Central memory CD8-positive, alpha-beta T cell (primary cell): ENCODE measurements at places on chromosomes 1 and 21.

- no peak for DNase-seq
Measured at GRCh38 chr1:4033713-4034112, 133.6 kb upstream of the C1orf174 start.

- DNase-seq, result no peak
Measured at GRCh38 chr1:201172999-201173610, 17.5 kb upstream of the IGFN1 start.

DNA sequence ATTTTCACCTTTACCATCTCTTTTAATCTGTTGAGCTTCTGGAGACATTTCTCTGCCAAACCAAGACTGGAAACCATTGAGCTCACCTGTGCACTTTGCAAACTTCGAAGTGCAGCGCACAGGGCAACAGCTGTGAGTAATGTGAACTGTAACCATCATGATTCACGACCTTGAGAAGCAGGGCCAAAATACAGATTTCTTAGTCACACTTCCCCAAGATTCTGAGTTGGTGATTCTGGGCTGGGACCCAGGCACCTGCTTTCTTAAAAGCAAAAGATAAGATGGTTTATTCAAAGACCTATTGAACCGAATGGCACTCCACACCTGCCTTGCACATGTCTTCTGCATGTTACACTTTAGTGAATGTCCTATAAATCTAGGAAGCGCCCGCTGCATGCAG is 10.2 kb downstream of the AGTRAP start:
- no peak for DNase-seq

GRCh38 chr1:233859446-233859845 is 45.0 kb upstream of the SLC35F3 start:
- DNase-seq, result no peak

DNA sequence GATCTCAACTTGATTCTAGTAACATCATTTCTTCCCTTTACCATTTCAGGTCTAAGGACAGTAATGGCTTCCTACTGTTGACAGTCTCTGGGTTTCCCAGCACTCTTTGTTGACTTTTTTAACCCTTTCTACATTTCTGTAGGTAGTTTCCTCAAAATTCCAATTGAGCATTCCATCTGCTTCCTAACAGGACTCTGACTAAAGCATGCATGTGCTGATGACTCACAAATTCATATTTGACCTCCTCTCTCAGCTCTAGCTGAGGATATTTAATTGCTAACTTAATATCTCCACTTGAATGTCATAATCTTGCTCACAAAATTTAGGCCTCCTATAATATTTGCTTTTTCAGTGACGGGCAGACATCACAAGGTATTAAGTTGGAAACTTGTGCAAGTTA is 93.3 kb upstream of the ZNHIT6 start:
- DNase-seq, result no peak

- DNase-seq, result no peak
Measured at GRCh38 chr1:88421997-88422396, 262.1 kb upstream of the PKN2 start.
